Liver (tissue), 10 donors: ENCODE measurements at places on chromosomes 4 and X. TPM values are rescaled to one million over a fixed set of nuclear protein-coding genes. Genes with fewer than 3 reads are reported as not detected.
A peak's percentile ranks its signal among the peaks of the same experiment; 100 is the strongest.

The RLIM gene
- 17.0 TPM for total RNA-seq

DNA sequence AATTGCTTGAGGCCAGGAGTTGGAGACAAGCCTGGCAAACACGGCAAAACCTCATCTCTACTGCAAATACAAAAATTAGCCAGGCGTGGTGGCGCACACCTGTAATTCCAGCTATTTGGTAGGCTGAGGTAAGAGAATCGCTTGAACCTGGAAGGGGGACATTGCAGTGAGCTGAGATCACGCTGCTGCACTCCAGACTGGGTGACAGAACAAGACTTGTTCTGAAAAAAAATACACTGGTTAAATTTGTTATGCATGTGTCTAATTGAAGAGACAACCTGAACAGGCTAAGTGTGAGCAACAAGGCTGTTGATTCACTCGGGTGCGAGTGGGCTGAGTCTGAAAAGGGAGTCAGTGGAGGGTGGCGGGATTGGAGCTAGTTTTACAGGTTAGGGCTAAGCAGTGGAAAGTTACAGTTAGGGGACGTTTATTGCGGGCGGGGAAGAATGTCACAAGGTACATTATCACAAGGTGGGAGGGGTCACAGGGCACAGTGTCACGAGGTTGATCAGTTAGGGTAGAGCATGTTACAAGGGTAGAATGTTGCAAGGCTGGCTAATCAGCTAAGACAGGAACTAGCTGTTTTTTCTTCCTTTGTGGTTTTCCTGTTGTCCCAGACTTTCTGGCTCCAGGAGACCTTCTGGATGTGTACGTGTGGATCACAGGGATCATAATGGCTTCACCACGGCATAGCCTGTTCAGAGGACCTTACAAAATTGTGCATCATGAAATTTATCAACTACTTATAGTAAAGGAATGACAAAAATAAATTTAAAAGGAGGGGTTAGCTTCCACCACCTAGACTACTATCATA, 115.8 kb downstream of the NAA11 start:
- no peak overlapping the region for H3K27ac ChIP-seq
- H3K36me3 ChIP-seq: no peaks in the 10 kb centered on the region
- H3K4me3 ChIP-seq: no peak overlapping the region
- no peak for DNase-seq
- H3K27me3 ChIP-seq: no peaks in the 10 kb centered on the region
- no peaks in the 10 kb centered on the region for H3K4me1 ChIP-seq

DNA sequence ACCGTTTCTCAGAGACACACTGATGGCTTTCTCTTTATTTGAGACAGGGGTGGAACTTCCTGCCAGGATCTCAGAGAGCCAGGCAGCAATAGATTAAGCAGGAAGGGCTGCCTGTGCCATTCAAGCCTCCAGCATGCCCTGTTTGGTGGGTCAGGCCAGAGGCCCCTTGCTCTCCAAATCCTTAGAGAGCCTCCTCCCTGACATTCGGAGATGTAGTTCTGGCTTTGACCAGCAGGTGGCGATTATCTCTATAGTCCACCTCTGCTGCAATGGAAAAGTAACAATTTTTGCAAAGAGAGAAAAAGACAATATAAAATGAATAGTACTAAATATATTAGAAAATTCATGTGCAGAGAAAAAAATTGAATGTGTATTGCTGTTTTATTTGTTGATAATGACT, 93.9 kb downstream of the NXF2B start:
- H3K27ac ChIP-seq: no peak overlapping the region
- H3K4me1 ChIP-seq: no peaks in the 10 kb centered on the region
- H3K27me3 ChIP-seq: no peaks in the 10 kb centered on the region
- DNase-seq: peak; percentile 59
- no peaks in the 10 kb centered on the region for H3K36me3 ChIP-seq

The DACH2 gene
- 0.23 TPM for total RNA-seq

GRCh38 chrX:143623657-143624056, 12.2 kb downstream of the SLITRK4 start:
- no peak overlapping the region for H3K27ac ChIP-seq
- no peaks in the 10 kb centered on the region for H3K27me3 ChIP-seq
- H3K4me3 ChIP-seq: no peak overlapping the region
- no peaks in the 10 kb centered on the region for H3K36me3 ChIP-seq
- no peak for DNase-seq

The EDA gene
- total RNA-seq: 2.6 TPM

The GAGE12F gene
- total RNA-seq: not detected

The SMIM10L2A gene
- 0.17 TPM for total RNA-seq

The VCX2 gene
- not detected for total RNA-seq

The RS1 gene
- total RNA-seq: not detected

- no peak overlapping the region for H3K4me3 ChIP-seq
- H3K27me3 ChIP-seq: no peaks in the 10 kb centered on the region
- H3K4me1 ChIP-seq: no peaks in the 10 kb centered on the region
- H3K27ac ChIP-seq: no peak overlapping the region
- DNase-seq: no peak
Observed at GRCh38 chr4:62881901-62882300, 1527.3 kb downstream of the TECRL start.

DNA sequence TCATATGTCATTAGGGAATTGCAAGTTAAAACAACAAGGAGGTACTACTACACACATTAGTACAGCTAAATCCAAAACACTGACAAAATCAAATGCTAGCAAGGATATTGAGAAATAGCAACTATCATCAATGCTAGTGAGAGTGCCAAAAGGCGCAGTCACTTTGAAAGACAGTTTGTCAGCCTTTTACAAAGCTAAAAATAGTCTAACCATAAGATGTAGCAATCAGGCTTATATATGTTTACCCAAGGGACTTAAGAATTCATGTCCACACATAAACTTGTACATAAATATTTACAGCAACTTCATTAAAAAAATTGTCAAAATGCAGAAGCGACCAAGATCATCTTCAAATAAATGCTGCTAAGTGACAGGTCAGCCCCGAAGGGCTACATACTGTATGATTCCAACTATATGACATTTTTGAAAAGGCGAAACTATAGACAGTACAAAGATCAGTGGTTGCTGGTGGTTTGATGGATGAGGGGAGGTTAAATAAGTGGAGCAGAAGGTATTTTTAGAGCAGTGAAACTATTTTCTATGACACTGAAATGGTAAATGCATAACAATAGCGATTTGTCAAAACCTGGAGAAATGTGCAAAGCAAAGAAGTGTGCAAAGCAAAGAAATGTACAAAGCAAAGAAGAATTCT, 704.8 kb downstream of the ARAP2 start:
- no peak for DNase-seq
- no peak overlapping the region for H3K4me3 ChIP-seq
- H3K27me3 ChIP-seq: no peaks in the 10 kb centered on the region
- H3K4me1 ChIP-seq: no peaks in the 10 kb centered on the region

DNA sequence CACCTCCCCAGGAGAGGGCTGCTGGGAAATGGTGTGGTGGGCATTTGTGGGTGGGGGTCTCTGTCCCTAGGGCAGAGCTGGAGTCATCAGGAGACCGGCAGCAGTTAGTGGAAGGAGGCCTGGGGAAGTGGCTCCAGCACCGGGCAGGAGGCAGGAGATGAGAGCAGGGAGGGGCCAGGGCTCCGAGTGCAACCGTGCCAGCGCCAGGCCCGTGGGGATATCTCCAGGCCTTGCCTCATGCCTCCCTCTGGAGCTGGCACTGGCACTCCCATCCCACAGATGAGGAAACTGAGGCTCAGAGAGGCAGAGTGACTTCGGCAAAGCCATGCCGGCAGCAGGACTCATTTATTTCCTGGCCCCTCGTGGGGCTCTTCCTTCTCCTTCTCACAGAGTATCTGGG, 83.5 kb downstream of the HMX1 start:
- H3K4me1 ChIP-seq: no peaks in the 10 kb centered on the region
- no peak overlapping the region for H3K4me3 ChIP-seq
- H3K27me3 ChIP-seq: no peaks in the 10 kb centered on the region
- no peaks in the 10 kb centered on the region for H3K36me3 ChIP-seq

DNA sequence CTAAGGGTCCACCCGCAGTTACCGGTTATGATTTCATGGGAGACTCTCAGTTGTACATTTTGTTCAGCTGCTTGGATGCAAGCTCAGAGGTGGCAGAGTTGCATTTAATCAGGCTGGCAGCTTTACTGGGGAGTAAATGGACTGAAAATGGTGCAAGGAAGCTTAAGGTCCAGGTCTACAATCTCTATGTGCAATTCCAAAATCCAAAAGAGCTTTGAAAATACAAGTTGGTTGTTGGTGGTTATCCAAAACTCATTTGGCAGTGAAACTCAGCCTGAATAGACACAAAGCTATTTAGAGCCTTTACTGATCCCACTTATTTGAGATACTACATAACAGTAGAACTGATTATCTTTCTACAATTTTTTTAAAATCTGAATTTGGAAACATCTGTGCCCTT, 11.8 kb upstream of the ZFP42 start:
- no peaks in the 10 kb centered on the region for H3K27me3 ChIP-seq
- no peak overlapping the region for H3K4me3 ChIP-seq
- no peaks in the 10 kb centered on the region for H3K36me3 ChIP-seq

DNA sequence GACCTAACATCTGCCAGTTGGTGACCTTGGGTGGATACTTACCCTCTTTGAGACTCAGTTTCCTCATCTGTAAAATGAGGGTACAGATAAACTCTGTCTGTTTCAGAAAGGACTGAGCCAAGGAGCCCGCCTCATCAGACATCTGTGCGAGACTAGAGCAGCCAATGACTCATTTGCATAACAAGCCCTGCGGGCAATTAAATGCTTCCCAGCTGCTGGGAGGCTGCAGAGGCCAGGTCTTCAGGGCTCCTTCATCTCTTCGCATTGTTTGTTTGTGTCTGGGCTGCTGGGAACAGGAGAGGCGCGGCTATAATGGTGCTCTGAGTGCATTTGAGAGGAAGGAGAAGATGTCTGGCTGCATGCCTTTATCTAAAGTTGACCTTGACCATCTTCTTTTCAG, 85.0 kb downstream of the ADRA2C start:
- no peaks in the 10 kb centered on the region for H3K36me3 ChIP-seq
- no peak overlapping the region for H3K4me3 ChIP-seq
- no peaks in the 10 kb centered on the region for H3K4me1 ChIP-seq
- H3K27ac ChIP-seq: no peak overlapping the region
- DNase-seq: no peak
